Calu3 (cell line): ENCODE measurements at places on chromosomes 11 and 22. TPM values are rescaled to one million over a fixed set of nuclear protein-coding genes. Genes with fewer than 3 reads are reported as not detected.

- peaks cover 85% of the 10 kb centered on the region for H3K27me3 ChIP-seq
- H3K36me3 ChIP-seq = peaks cover 7% of the 10 kb centered on the region
- peak within 1 kb of the TSS; percentile 46 for H3K4me3 ChIP-seq
- peaks cover 13% of the 10 kb centered on the region for H3K4me1 ChIP-seq
- DNase-seq = no peak
Observed at GRCh38 chr11:2139123-2139521, at the start of gene IGF2. Gene IGF2 (minus strand): TSS chr11:2139389. CDS start chr11:2135523, 3,866 bp downstream.

Gene SYT12
- 6.2 and 6.4 TPM in 2 replicates for total RNA-seq

Gene RIC3
- total RNA-seq = 0.12 and 0.38 TPM in 2 replicates

Gene PDE2A
- total RNA-seq = 1.1 and 4.3 TPM in 2 replicates

- H3K27me3 ChIP-seq = no peaks in the 10 kb centered on the region
- H3K27ac ChIP-seq = no peak overlapping the region
- no peaks in the 10 kb centered on the region for H3K4me1 ChIP-seq
- H3K4me3 ChIP-seq = no peak overlapping the region
- H3K36me3 ChIP-seq = no peaks in the 10 kb centered on the region
Observed at GRCh38 chr11:10506008-10506370, 35.0 kb downstream of the RNF141 start.

DNA sequence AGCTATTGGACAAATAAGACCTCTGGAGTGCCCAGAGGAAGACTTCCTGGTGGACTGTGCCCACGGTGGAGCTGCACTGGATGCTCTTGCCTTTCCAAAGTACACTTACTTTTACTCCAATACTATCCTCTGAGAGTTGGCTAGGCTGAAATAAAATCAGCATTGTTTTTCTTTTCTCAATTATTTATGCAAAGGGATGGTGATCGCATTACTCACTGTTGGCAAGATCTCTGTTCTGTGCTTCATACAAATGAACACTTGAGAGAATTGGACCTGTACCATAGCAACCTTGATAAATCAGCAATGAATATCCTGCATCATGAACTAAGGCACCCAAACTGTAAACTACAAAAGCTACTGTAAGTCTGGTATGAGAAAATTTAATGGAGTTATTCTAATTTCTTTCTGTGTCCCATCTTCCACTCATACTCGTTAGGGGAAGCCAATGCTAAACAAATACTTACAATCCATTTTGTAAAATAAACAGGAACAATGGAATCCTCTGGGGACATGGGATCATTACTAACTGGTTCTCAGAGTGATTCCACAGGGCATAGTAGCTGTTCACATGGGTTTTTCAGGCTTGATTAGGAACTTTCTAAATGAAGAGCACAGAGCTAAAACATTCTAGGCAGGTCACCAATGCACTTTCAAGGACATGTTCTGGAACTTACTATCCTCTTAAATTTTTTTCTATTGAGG, 26.3 kb downstream of the NLRP14 start:
- H3K4me1 ChIP-seq = no peaks in the 10 kb centered on the region
- H3K36me3 ChIP-seq = no peaks in the 10 kb centered on the region
- H3K27me3 ChIP-seq = peaks cover 32% of the 10 kb centered on the region
- no peak overlapping the region for H3K27ac ChIP-seq
- no peak overlapping the region for H3K4me3 ChIP-seq

GRCh38 chr11:46607516-46607915, 9.5 kb downstream of the HARBI1 start:
- H3K27me3 ChIP-seq = no peaks in the 10 kb centered on the region
- H3K36me3 ChIP-seq = no peaks in the 10 kb centered on the region
- H3K27ac ChIP-seq = no peak overlapping the region
- no peak for DNase-seq

DNA sequence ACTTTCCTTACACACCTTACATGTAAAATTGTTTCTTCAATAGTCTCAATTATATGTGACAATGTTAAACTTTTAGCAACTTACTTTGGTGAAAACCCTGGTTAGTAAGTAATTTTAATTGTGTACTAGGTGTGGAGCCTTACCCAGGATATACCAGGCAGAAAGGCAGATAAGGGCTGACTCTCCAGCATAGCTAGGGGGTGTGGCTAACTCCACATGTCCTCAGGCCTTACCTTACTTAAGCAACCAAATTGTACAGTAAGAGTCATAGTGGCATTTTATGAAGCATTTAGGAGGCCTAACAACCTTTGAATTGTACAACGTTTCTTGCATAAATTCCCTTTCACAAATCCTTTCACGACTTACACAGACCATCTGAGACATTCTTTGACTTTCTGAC, 118.2 kb upstream of the OR9Q1 start:
- peaks cover 51% of the 10 kb centered on the region for H3K4me1 ChIP-seq
- H3K36me3 ChIP-seq = peaks cover 8% of the 10 kb centered on the region
- no peak overlapping the region for H3K27ac ChIP-seq
- no peaks in the 10 kb centered on the region for H3K27me3 ChIP-seq

GRCh38 chr11:11628651-11629050, 6.8 kb upstream of the GALNT18 start:
- H3K27me3 ChIP-seq = peaks cover 38% of the 10 kb centered on the region
- no peaks in the 10 kb centered on the region for H3K4me1 ChIP-seq
- no peaks in the 10 kb centered on the region for H3K36me3 ChIP-seq
- no peak overlapping the region for H3K4me3 ChIP-seq

GRCh38 chr11:131122448-131122847, 206.2 kb upstream of the SNX19 start:
- H3K27ac ChIP-seq = no peak overlapping the region
- no peaks in the 10 kb centered on the region for H3K27me3 ChIP-seq
- H3K4me1 ChIP-seq = no peaks in the 10 kb centered on the region
- no peak for DNase-seq

GRCh38 chr11:131229221-131229620, 141.2 kb upstream of the NTM start:
- no peaks in the 10 kb centered on the region for H3K4me1 ChIP-seq
- DNase-seq = no peak
- no peak overlapping the region for H3K27ac ChIP-seq
- H3K36me3 ChIP-seq = no peaks in the 10 kb centered on the region
- no peak overlapping the region for H3K4me3 ChIP-seq

DNA sequence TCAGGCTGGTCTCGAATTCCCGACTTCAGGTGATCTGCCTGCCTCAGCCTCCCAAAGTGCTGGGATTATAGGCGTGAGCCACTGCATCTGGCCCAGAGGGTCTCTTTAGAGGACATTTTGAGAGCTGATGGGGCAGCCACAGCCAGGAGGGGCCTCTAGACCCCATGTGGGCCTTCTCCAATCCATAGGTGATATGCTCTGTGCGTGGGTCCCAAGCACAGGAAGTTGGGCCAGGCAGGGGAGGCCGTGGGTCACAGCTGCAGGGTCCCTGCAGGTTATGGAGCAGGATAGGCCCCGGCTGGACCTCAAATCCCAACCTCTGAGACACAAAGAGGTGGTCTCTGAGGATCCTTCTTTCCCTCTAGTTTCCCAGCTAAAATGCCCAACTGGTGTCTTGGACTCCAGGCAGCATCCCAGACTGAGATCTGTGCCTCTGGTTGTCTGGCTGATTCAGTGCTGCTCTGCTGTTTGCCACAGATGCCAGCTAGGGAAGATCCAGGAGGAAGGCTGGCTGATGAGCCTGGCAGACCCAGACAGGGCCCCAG, 1.5 kb downstream of the LRRC75B start:
- peaks cover 42% of the 10 kb centered on the region for H3K36me3 ChIP-seq
- DNase-seq = no peak
- no peaks in the 10 kb centered on the region for H3K27me3 ChIP-seq
- peaks cover 70% of the 10 kb centered on the region for H3K4me1 ChIP-seq

DNA sequence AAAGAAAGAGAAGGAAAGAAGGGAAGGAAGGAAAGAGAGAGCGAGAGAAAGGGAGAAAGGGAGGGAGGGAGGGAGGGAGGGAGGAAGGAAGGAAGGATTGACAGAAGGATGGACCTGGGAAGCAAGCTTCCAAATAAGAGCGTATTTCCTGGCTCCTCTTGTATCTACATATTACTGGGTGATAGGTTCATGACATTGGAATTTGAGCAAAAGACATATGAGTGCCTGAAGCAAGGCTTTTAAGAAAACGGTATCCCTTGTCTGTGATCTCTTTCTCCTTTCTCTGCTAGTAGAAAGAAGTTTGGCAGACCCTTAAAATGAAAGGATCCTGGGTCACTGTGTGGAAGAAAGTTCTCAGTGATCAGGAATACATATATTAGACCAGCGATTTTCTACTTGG, 932.2 kb upstream of the CCDC90B start:
- no peak for DNase-seq
- no peaks in the 10 kb centered on the region for H3K36me3 ChIP-seq
- no peak overlapping the region for H3K4me3 ChIP-seq
- no peaks in the 10 kb centered on the region for H3K27me3 ChIP-seq
- no peaks in the 10 kb centered on the region for H3K4me1 ChIP-seq
- no peak overlapping the region for H3K27ac ChIP-seq

GRCh38 chr11:9808943-9809342, 145.1 kb downstream of the SWAP70 start:
- no peak overlapping the region for H3K4me3 ChIP-seq
- peak; percentile 16 for DNase-seq
- H3K36me3 ChIP-seq = no peaks in the 10 kb centered on the region

Gene ZP1
- total RNA-seq = not detected in 2 replicates

DNA sequence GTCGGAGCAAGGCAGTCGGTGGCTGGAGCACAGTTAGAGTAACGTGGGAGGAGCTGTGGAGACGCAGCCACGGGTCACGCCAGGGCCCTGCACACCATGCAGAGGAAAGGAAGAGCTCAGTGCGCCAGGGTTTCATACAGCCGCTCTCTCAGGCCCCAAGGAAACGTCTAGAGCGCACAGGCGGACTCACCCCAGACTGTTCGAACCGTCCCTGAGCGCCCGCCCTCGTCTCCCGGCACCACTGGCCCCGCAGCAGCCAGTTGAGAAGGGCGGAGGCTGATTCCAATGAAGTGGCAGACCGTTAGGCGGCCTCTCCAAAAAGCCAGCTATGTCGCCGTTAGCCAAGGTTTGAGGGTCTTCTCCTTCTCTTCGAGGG, 483 bp upstream of the HYLS1 start:
- H3K4me1 ChIP-seq = peaks cover 19% of the 10 kb centered on the region
- peak overlapping the region; percentile 74 for H3K4me3 ChIP-seq
- no peak overlapping the region for H3K27ac ChIP-seq
- peaks cover 8% of the 10 kb centered on the region for H3K27me3 ChIP-seq
- H3K36me3 ChIP-seq = peaks cover 18% of the 10 kb centered on the region

DNA sequence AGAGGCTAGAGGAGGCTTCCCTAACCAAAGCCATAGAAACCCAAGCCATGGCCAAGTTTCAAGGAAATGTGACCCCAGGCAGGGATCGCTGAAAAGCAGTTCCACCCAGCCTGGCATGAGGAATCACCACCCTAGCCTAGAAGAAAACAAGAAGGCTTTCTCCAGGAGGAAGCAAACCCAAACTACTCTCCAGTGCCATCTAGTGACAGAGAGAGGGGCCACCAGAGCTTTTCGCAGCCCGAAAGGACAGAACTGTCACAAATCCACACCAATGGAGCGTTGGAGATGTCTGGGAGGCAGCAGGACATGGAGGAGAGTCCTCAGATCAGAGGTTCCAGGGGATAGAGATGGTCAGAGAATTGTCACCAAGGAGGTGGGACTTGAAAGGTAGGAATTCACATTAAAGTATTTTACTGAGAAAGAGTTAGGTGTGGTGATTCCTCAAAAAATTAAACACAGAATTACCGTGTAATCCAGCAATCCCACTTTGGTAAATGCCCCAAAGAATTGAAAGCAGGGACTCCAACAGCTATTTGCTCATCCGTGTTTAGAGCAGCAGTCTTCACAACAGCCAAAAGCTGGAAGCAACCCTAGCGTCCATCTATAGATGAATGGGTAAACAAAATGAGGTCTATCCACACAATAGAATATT, 67.3 kb upstream of the NUP50 start:
- H3K27me3 ChIP-seq = peaks cover 91% of the 10 kb centered on the region
- no peak overlapping the region for H3K27ac ChIP-seq
- no peak overlapping the region for H3K4me3 ChIP-seq
- no peaks in the 10 kb centered on the region for H3K36me3 ChIP-seq
- DNase-seq = peak; percentile 72

DNA sequence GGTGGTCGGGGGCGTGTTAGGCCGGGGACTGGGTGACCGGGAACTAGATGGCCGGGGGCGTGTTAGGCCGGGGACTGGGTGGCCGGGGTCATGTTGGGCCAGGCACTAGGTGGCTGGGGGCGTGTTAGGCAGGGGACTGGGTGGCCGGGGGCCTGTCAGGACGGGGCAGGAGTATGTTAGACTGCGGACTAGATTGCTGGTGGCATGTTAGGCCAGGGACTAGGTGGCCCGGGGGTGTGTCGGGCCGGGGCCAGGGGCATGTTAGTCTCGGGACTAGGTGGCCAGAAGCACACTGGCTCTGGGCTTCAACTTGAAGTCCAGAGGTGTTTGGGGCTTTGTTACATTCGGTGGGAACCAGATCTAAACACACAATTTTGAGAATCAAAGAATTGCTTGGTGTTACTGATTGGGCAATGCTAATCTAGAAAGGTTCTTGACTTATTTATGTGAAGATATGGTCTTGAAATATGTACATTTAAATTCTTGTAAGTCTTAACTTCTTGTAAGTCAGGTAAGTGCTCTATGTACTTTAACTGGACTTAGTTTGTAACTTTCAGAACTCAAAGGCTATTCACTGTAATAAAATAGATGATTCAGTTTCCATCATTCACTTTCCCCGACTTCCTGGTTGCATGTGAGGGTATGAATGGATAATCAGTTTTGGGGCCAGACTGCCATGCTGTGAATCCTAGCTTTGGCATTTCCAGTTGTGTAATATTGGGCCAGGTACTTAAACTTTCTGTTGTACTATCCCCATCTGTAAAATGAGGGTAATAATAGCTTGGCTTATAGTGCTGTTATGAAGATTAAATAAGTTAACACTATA, 1.1 kb downstream of the EXT2 start:
- peaks cover 16% of the 10 kb centered on the region for H3K4me1 ChIP-seq
- DNase-seq = no peak
- peak overlapping the region; percentile 82 for H3K4me3 ChIP-seq
- no peaks in the 10 kb centered on the region for H3K27me3 ChIP-seq

Gene ACCS
- 17.9 and 19.6 TPM in 2 replicates for total RNA-seq

- no peak overlapping the region for H3K4me3 ChIP-seq
- no peak for DNase-seq
- H3K27me3 ChIP-seq = no peaks in the 10 kb centered on the region
- no peaks in the 10 kb centered on the region for H3K4me1 ChIP-seq
Observed at GRCh38 chr11:128242451-128242850, 344.9 kb downstream of the ETS1 start.

GRCh38 chr11:68347841-68348240, 35.5 kb downstream of the LRP5 start:
- no peak for DNase-seq
- H3K27ac ChIP-seq = no peak overlapping the region
- peaks cover 19% of the 10 kb centered on the region for H3K36me3 ChIP-seq
- no peaks in the 10 kb centered on the region for H3K27me3 ChIP-seq
- H3K4me3 ChIP-seq = no peak overlapping the region
- peaks cover 28% of the 10 kb centered on the region for H3K4me1 ChIP-seq

GRCh38 chr11:66920978-66921784, 37.0 kb downstream of the PC start:
- H3K36me3 ChIP-seq = peaks cover 5% of the 10 kb centered on the region
- H3K4me1 ChIP-seq = no peaks in the 10 kb centered on the region
- no peaks in the 10 kb centered on the region for H3K27me3 ChIP-seq
- no peak overlapping the region for H3K27ac ChIP-seq
- no peak overlapping the region for H3K4me3 ChIP-seq

Gene ACTN3
- total RNA-seq = not detected in 2 replicates

GRCh38 chr11:83467837-83468236, 181.7 kb upstream of the CCDC90B start:
- H3K36me3 ChIP-seq = no peaks in the 10 kb centered on the region
- H3K27ac ChIP-seq = no peak overlapping the region
- H3K27me3 ChIP-seq = no peaks in the 10 kb centered on the region
- H3K4me3 ChIP-seq = no peak overlapping the region
- DNase-seq = no peak
